Tongue (tissue), 3 donors: ENCODE measurements at places on chromosomes 13 and 19. TPM values are rescaled to one million over a fixed set of nuclear protein-coding genes. Genes with fewer than 3 reads are reported as not detected.

- no peak for DNase-seq
Measured at GRCh38 chr19:5001615-5002014, 32.7 kb downstream of the KDM4B start.

- DNase-seq = no peak
Measured at GRCh38 chr13:107743526-107743925, 471.8 kb downstream of the LIG4 start.

DNA sequence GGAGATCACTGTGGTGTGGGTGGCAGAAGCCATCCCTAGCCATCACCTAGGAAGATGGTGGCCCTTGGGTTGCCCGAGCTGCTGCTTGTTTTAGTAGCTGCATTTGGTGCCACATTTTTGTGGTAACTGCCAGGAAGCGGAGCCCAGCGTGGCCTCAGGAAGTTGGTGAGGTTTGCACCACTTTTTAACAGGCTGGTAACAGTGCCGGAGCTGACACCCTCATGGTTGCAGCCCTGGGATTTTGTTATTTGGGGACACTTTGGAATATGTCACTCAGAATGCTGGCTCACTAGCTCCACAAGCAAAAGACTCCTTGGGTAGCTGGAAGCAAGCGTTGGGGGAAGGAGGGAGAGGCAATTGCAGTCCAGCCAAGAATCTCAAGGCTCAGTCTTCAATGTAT is 22.1 kb downstream of the ACTN4 start:
- DNase-seq = no peak

DNA sequence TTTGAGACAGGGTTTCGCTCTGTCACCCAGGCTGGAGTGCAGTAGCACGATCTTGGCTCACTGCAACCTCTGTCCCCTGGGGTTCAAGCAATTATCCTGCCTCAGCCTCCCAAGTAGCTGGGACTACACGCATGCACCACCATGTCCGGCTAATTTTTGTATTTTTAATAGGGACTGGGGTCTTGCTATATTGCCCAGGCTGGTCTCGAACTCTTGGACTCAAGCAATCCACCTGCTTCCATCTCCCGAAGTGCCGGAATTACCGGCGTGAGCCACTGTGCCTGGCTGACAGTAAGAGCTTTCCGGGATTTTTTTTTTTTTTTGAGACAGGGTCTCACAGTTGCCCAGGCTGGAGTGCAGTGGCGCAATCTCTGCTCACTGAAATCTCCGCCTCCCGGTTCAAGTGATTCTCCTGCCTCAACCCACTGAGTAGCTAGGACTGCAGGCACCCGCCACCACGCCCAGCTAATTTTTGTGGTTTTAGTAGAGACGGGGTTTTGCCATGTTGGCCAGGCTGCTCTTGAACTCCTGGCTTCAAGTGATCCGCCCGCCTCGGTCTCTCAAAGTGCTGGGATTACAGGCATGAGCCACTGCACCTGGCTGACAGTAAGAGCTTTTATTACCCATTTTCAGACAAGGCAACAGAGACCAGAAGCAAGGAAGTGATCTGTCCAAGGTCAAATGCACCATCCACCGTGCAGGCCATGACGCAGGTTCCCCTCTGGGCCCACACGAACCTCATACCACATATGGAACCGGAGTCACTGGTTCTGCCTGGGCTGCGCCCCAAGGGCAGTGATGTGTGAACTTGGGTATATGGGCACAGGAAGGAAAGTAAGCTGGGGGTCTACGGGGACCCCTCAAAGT is 21.0 kb downstream of the RFX1 start:
- DNase-seq = no peak

GRCh38 chr19:46932346-46932745 is 71.5 kb downstream of the ARHGAP35 start:
- DNase-seq = no peak

DNA sequence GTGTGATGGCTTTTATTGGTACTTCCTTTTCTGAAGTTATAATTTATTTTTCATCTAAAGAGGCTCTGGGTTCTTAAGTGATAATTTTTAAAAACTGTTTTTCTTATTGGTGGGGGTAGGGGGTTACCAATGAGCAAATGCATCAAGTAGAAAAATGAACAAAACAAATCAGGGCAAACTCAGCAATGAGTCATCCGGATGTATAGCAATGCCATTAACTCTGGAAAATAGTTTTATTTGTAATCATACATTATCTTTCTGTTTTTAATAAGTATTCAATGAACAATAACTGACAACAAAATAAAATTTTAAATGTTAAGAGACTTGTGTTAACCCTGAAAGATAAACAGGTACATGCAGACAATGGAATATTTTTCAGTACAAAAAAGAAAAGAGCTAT is 67.6 kb downstream of the UFM1 start:
- no peak for DNase-seq

DNA sequence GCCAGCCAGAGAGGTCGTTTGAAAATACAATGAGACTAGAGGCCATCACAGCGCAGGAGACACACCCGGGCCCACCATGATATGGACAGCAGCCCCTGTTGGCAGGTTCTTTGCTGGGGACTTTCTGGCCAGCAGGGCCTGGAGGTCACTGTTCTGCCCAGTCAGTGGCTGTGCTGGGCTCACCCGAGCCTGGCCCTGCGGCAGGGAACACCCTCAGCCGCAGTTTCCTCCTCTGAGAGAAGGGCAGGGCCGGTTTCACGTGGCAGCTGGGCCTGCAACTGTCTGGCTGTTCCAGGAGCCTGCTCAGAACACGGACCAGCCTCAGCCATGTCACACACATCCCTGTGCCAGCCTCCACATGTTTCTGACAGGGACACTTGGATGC is 39.4 kb downstream of the ADPRHL1 start:
- DNase-seq = peak; percentile 74

GRCh38 chr13:24027494-24027893 is 130.2 kb upstream of the C1QTNF9B start:
- no peak for DNase-seq

GRCh38 chr19:32201636-32202051 is 143.8 kb upstream of the ZNF507 start:
- DNase-seq = no peak

DNA sequence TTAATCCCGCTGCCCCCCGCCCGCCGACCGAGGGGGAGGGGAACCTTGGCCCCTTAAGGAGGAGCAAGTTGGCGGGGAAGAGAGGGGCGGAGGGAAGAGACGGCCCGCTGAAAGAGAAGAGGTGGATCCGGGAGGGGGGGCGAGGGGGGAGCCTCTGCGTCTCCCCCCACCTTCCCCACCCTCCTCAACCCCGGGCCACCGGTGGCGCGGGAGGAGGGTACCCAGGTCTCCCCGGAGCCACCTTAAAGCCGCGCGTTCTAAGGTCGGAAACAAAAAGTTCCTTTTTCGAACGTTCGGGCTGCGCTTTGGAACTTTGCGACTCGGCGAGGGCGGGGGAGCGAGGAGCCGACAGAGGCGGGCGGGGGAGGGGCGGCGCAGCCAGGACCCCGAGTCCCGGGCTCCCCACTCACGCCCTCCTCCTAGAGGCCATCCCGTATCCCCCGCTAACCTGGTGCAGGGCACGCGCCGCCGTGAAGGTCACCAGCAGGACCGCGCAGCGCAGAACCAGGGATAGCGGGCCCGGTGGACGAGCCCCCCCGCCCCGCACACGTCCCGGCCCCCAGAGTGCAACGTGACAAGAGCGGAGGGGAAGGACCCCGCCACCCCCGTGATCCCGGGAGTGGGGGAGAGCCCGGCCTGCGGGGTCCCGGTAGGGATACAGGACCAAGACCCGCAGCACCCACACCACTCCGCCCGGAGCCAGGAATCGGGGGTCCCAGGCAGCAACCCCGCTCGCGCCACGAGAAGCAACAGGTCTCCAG is 659 bp downstream of the ERF start:
- peak; percentile 91 for DNase-seq

GRCh38 chr13:70842062-70842644 is 733.9 kb upstream of the KLHL1 start:
- DNase-seq = no peak

- DNase-seq = no peak
Measured at GRCh38 chr19:10339380-10339960, at the start of gene ICAM3. ICAM3 (minus strand) TSS chr19:10339624; CDS start chr19:10339614, 10 bp downstream.

DNA sequence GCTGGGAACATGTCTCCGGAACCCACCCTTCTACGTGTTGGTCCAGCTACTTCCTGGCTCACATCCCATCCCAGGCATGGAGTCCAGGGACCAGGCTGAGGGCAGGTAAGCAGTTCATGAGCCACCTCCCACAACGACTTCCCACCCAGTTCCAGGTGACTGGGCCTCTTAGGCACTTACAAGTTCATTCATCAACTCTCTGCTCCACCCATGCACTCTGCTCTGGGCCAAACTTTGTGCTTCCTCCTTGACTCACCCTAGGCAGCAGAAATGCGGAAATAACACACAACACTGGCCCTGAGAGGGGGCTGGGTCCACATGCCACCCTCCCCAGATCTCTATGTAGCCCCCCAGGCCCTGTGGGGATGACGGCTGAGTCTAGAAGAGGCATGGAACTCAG is 20.5 kb downstream of the IQCN start:
- no peak for DNase-seq

DNA sequence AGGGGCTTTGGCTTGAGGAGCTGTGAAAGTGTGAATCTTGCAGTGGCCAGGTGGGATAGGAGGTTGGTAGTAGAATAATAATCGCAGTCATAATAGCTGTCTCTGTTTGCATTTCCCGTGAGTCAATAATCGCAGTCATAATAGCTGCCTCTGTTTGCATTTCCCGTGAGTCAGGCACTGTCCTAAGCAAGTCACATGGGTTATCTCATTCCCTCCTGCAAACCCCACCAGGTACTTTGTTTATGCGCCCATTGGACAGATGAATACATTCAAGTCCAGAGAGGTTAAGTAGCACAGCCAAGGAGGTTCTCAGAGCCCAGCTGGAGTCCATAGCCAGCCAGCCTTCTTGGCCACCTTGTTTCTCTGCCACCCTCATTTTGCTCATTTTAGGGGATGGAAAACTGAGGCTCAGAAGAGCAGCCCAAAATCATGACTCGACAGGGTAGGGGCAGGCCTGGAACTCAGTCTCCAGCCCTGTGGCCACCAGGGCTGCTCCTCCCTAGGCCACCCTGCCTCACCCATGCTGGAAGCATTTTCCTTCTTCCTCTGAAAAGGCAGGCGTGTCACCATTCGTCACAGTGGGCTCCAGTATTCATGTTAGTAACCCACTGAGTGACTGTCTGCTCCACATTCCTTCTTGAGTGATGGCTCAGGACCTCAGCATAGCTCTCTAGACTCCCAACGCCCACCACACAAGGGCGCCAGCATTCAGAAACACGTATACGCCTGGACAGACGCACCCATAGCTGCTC is 206.2 kb downstream of the URI1 start:
- no peak for DNase-seq

DNA sequence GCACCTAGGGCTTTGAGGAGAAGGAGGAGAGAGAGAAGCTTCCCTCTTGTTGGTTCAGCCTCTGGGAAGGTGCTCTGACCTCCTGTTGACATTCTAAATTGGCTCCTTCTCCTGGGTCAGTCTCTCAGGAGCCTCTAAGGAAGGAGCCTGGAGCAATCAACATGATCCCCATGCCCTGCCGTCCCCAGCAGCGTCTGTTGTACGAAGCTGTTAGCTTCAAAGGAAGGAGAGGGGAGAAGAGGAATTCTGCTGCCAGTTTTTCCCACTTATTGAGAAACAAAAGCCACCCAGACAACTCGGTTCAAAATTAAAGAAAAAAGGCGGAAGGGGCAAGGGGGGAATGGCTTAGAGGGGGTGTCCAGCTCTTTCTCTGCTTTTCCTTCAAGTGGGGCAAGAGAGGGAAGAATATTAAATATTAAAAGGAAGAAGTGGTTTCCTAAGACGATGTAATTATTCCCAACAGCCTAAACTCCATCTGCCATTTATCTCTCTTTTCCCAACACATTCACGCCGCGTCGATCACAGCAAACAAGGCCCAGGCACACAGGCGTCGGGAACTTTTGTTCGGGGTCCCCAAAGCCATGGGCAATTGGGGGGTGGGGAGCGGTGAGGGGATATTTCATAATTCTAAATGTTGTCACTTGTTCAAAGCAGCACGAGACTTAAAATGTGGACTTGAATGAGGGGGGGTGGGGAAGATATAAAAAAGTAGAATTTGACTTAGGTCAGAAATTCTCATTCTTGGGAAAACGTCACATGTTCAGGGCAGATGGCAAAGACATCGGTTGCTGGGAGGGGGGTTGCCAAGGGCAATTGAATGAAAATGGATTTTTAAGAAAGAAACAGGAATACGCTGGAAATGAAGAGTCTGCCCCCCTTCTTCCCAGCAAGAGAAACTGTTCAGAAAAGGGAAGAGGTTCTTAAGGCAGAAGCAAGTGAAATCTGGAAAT is 116.8 kb upstream of the CACNA1A start:
- DNase-seq = no peak

GRCh38 chr13:44263751-44264620 is 109.6 kb upstream of the SERP2 start:
- no peak for DNase-seq

DNA sequence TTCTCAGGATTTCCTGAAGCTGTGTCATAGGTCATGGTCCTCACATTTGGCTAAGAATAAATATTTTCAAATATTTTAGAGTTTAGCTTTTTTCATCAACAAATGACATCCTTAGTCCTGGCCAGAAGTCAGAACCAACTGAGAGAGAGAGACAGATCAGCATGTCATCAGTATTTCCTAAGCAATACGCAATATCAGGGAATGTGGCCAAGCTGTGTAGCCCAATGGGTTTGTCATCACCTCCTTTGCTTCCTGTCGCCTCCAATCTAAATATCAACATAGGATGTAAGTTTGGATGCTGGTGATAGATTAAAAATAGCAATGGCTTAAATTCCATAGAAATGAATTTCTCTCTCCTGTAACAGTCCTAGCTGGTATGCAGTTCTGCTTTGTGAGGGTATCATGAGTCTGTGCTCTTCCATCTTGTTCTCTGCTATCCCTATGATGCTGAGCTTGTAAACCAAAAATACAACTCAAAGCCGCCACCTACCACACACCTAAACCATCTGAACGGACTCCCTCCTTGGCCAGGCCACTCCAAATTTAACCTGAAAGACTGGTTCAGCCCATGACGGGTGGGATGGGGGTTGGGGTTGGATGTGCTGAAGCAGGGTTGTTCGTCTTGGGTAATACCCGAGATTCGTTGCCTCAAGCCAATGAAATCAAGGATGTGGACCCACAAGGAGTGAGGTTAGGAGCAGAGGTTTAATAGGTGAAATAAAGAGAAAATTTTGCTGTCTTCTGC is 10.0 kb upstream of the IGSF23 start:
- DNase-seq = no peak

- no peak for DNase-seq
Measured at GRCh38 chr13:111530137-111530870, 209.9 kb downstream of the TEX29 start.

- no peak for DNase-seq
Measured at GRCh38 chr13:109345433-109345941, 440.9 kb downstream of the IRS2 start.

Gene NKG7
- 2.3 TPM for total RNA-seq

Gene ZNF419
- 12.0 TPM for total RNA-seq

Gene ZNF549
- total RNA-seq = 9.3 TPM

Gene REX1BD
- 57.6 TPM for total RNA-seq
